ENCODE measurements at places on chromosomes 12 and 14. TPM values are rescaled to one million over a fixed set of nuclear protein-coding genes. Genes with fewer than 3 reads are reported as not detected.

Gene DLST
- 92.6 TPM for total RNA-seq

DNA sequence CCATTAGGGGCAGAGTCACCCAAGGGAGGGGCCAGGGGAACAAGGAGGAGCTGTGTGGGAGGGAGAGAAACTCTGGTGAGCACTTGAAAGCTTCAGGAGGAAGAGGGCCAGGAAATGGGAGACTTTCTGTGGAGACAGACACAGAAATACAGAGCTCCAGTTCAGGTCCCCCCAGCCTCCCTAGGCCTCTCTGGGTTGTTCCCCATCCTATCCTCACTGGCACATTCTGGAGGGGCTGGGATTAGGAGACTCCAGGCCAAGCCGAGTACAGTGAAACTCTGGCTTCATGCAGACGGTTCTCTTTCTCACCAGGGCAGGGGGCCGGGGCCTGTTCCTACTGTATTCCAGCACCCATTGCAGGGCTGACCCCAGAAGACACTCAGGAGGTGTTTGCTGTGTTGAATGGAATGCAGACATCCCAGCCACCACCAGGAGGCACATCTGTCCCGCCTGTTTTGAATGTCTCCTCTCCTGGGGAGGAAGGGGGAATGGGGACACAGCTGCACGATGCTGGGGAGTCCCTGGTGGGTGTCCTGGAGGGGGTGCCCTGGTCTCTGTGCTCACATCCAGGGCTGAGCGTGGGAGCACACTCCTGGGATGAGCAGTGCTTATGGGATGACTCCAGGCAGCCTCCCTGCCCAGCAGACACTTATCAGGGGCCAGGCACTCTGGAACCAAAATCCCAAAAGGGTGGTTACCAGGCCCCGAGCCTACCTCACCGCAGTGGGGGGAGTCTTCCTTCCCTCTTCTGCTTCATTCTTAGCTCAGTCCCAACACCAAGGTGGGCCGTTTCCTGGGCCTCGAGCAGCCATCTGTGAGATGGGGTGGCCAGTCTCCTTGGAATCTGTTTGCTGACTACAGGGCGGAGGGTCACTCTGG is 5.5 kb upstream of the KRT84 start:
- DNase-seq: peak; percentile 16
- H3K4me3 ChIP-seq: no peak overlapping the region
- no peaks in the 10 kb centered on the region for H3K36me3 ChIP-seq
- H3K27ac ChIP-seq: no peak overlapping the region

Gene LRTM2
- total RNA-seq: not detected

- no peaks in the 10 kb centered on the region for H3K36me3 ChIP-seq
- DNase-seq: no peak
- peaks cover 3% of the 10 kb centered on the region for H3K4me1 ChIP-seq
- no peak overlapping the region for H3K27ac ChIP-seq
- no peak overlapping the region for H3K4me3 ChIP-seq
- H3K27me3 ChIP-seq: peaks cover 34% of the 10 kb centered on the region
These were observed 11.9 kb downstream of the PLD4 start for GRCh38 chr14:104936361-104937155.

DNA sequence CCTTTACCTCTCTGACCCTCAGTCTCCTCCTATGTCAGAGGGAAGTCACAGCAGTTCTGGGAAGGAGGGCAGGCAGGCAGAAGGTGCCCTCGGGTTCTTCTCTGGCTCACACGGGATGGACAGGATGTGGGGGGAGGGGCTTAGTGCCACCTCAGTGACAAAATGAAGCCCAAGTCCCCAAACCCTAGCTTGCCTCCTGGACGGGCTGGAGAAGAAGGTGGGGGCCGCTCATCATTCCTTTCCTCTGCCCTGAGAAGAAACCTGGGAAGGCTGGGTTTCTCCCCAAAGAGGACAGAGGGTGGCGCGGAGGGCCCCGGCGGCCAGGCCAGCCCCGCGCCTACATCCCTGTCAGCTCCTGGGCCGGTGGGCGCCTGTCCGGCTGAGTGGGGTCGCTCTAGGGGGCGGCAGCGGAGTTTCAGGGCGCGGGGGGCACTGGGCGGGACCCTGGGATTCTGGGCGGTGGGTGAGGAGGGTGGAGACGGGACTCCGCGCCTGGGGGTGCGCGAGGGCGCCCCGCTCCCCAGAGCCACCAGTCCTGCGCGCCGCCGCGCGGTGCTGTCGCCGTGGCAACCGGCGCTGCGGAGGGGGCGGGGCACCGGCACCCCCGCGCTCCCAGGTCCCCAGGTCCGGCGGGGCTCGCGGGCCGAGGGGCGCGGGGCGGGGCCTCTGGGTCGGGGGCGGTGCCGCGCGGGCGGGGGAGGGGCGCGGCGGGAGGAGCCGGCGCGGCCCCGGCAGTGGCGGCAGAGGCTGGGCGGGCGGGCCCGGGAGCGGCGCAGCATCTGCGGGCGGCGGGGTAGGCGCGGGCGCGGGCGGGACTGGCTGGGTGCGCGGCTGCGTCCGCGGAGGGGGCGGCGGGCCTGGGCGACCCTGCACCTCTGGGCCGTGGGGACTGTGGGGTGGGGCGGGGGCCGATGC is at the start of gene TMEM121:
TMEM121 (plus strand) TSS at position 723 of the 915 bp plus-strand sequence. CDS start 2,252 bp downstream, outside the sequence.
- peak; percentile 27 for DNase-seq
- peaks cover 25% of the 10 kb centered on the region for H3K4me1 ChIP-seq
- peak within 1 kb of the TSS; percentile 69 for H3K4me3 ChIP-seq
- peaks cover 33% of the 10 kb centered on the region for H3K27me3 ChIP-seq
- no peaks in the 10 kb centered on the region for H3K36me3 ChIP-seq

Measured in activated CD4-positive, alpha-beta T cell treated with anti-CD3 and anti-CD28 coated beads, Interleukin-2, amount 10 ng/mL, durations not matched to agents 7 days and 5 days (primary cell).